ENCODE measurements at places on chromosomes 12 and 14.

GRCh38 chr12:52582486-52582885, 8.8 kb upstream of the KRT74 start:
- DNase-seq = no peak

DNA sequence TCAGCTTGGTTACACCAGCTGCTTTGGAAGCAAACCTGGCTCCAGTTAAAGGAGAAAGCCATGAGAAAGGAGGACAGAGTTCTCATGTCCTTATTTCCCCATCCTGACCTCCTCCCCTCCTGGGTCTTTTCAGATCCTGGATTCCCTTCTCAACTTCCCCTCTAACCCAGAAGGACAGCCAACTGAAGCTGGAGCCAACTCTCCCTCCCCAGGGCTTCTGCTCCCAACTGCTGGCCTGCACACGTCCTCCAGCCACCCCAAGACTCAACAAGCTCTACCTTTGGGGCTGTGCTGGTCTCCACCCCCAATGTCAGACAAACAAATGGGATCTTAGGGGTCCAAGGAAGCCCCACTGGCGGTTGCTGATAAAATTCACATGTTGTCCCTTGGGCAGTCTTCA, 651.1 kb upstream of the TBX3 start:
- DNase-seq = no peak

DNA sequence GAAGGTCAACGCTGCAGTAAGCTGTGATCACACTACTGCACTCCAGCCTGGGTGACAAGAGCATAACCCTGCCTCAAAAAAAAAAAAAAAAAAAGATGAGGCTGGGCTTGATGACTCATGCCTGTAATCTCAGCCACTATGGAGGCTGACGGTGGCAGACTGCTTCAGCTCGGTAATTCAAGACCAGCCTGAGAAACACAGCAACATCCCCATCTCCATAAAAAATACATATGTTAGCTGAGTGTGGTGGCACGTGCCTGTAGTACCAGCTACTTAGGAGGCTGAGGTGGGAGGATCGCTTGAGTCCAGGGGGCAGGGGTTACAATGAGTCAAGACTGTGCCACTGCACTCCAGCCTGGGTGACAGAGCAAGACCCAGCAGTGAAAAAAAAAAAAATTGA, 50.4 kb downstream of the GXYLT1 start:
- DNase-seq = no peak

- DNase-seq = no peak
Observed at GRCh38 chr14:99647411-99647810, 2.5 kb downstream of the HHIPL1 start.

GRCh38 chr12:112716099-112717093, 75.2 kb upstream of the RPH3A start:
- DNase-seq = no peak

DNA sequence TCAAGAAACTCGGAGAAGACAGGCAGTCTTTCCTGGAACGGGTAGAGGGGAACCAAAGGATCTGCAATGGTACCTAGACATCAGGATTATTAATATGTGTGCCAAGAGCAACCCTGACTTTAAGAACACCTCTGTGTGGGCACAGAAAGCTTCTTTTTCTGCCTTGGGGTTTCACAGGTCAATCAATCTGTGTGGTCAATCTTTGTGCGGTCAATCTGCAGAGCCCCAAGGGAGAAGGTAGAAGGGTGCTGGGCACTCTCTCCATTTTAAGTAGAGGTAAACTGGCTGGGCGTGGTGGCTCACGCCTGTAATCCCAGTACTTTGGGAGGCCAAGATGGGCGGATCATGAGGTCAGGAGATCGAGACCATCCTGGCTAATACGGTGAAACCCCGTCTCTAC, 100.7 kb downstream of the ARF6 start:
- no peak for DNase-seq

GRCh38 chr14:64520699-64521098, 16.1 kb downstream of the ZBTB1 start:
- no peak for DNase-seq

GRCh38 chr14:49583629-49584028, 2.6 kb downstream of the RPS29 start:
- DNase-seq = no peak

DNA sequence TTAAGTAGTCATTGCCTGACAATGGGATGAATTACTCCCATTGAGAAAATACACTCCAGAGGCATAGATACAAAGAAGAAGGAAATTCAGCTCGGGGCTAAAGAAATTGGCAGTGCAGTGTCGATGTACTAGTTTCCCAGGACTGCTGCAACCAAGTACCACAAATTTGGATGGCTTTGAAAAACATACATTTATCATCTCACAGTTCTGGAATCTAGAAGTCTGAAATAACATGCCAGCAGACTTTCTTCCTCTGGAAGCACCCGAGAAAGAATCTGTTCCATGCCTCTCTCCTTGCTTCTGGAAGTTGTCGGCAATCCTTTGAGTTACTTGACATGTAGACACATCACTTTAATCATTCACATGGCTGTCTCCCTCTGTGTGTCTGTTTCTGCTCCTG, 101.9 kb downstream of the TMTC3 start:
- DNase-seq = no peak

DNA sequence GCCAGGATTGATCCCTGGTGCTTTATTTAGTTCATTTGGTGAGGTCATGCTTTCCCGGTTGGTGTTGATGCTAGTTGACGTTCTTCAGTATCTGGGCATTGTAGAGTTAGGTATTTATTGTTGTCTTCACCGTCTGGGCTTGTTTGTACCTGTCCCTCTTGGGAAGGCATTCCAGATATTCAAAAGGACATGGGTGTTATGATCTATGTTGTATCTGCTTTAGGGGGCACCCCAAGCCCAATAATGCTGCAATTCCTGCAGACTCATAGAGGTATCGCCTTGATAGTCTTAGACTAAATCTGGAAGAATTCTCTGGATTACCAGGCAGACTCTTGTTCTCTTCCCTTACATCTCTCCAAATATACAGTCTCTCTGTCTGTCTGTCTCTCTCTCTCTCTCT, 42.1 kb downstream of the AK7 start:
- no peak for DNase-seq

- no peak for DNase-seq
Observed at GRCh38 chr12:59365133-59365532, 230.7 kb upstream of the SLC16A7 start.

GRCh38 chr12:97142737-97143410, 235.8 kb downstream of the NEDD1 start:
- no peak for DNase-seq

DNA sequence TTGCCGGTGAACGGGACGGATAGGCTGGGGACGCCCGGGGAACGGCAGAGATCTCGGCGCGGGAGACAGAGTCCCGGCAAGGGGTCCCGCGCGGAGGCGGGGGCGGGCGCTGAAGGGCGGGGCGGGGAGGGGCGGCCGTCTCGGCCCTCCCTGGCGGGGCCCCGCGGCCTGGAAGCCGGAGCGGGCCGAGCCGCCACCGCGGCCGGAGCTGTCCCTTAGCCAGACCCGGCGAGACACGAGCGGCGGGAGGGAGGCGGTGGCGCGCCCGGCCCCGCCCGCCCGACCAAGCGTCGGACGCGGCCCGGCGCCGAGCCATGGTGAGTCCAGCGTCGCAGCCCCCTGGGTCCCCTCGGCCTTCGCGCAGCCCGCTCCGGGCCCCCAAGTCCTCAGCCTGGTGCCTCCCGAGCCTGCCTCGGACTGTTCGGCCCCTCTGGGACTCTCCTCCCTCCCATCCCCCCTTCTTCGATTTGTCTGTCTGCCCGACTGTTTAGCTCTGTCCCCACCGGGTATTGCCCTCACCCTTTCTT, at the start of gene ARHGEF40:
ARHGEF40 (plus strand) TSS at position 222 of the 527 bp plus-strand sequence; CDS start at position 315, 93 bp downstream.
- DNase-seq = no peak

DNA sequence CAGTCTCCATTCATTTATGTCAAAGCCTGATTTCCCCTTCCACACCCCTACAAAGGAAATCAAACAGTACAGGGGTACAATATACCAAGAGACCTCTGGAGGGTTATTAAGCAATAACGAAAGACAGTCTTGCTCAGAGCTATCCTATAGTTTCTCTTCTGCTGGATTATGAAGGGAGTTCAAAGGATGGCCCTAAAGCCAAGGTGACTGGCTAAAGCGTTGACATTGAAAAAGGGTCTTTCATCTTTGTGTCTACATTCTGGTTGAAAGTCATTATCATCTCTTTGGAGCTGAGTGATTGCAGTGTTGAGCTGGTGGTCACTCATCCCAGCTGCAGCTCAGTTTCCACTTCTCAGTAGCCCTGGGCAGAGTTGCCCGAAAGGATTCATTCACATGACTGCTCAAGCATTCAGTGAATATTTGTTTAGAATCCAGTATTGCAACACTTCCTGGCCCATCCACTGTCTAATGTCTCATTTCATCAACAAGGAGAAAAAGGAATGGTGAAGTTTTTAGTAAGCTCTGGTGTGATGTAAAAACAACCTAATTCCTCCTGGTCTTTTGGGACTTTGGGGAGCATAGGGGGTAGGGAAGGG, 19.2 kb upstream of the TBX5 start:
- no peak for DNase-seq

DNA sequence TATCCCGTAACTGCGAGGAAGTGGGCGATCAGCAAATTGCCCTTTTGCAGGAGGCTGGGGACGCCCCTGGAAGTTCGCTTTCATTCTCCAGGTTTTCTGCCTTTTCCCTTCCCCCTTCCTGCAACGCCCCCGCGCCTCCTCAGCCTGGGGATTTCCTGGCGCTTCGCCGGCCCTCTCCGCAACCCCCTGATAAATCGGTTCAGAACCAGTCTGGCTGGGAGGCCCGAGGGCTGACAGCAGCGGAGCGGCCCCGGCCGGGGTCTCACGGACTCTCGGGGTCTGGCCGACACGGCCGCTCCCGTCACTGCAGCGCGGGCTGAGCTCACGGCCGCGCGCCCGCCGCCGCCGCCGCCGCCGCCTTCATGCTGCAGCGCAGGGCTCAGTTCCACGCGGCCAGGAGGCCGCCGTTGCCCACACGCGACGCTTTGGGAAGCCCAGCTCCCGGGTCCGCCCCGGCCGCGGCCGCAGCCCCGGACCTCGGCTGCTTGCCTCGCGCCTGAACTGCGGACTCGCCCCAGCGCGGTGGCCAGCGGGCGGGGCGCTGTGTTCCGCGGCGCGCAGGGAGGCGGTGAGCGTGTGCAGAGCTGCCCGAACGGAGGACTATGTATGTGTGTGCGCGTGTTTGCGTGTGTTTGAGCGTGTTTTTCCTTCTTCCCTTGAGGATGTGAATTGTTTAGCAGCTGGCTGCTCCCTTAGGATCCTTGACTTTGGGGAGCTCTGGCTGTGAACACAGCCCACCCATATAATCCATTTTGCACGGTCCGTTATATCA, at the start of gene LRFN5:
LRFN5 (plus strand) TSS at position 345 of the 772 bp plus-strand sequence.
- DNase-seq = no peak

DNA sequence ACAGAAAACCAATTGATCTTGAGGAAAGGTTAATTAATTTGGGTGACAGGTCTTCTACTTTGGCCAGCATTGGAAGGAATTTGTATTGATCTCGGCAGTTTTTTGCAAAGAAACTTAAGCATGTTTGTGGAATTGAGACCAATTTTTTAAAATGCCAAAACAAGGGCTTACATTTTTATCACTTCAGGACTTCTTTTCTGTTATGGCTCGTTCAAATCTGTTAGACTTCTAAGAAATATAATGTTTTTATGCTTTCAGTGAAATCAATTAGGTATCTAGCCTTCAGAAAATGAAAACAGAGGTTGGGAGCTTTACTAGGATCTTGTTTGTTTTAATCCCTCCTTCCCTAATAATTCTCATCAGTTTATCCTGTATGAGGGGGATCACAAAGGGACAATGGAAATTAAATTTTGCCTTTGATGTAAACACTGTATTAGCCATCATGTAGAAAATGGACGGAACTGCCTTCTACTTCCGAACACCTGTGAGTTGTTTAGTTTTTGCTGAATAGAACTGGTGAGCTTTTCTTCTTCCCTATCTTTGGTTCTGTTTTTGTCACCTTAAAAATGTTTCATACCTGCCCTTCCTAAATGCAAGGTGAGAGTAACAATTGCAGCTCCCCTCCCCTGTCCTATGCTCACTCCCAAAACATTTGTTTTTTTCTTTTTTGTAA, 7.8 kb downstream of the FOXA1 start:
- DNase-seq = no peak

GRCh38 chr14:20343862-20344220, 406 bp downstream of the PARP2 start:
- DNase-seq = no peak

- no peak for DNase-seq
Observed at GRCh38 chr12:121461048-121461447, 61.1 kb downstream of the RNF34 start.

GRCh38 chr12:85872497-85873091, 1.5 kb upstream of the NTS start:
- no peak for DNase-seq

DNA sequence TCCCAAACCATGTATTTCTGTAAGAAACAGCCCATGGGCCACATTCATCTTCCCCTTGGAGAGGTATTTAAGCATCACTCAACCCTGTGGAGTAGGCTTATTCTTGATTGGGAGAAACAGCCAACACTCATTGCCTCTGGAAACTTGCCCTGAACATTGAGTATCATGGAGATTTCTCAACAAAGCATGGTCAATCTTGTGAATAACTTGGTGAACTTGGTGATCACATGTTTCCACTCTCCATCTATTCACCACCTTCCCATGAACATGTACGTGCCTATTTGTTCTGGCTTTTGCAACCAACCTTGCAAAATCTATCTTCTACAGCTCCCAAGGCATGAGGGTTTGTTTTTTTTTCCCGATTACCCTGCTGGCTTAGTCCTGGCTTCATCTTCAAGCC, 163.2 kb downstream of the PAH start:
- DNase-seq = no peak

DNA sequence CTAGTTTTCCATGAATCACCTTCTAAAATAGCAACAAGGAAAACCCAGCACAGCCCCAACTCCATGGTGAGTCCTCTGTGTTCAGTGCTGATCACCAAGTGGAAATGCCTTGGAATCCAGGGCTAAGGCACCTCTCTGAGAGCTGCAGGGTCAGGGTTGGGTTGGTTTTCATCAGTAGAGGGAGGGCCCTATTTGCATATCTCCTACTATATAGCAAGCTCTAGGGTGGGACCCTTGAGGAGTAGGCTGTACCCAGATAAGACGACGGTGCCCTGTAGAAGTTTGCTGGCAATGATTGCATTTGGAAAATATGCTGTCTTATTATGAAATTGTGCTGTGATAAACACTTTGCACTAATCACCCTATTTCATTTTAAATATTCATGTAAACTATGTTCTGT, 1011.8 kb downstream of the TMEM121 start:
- no peak for DNase-seq

DNA sequence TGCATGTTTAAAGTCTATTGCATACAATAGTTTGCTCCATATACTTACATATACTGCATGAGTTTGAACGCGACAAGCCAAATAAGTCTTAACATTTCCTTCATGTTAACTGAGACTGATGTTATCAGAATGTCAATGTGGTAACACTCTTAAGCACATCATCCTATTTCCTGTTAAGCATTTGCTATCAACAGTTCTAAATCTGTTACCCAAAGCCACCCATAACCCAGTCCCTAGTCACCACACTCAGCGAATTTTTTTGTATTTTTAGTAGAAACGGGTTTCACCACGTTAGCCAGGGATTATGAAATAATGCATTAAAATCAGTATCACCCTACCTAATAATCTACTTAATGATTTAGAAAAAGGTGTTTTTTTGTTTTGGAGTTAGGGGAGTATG, 39.4 kb downstream of the HNRNPC start:
- no peak for DNase-seq

GRCh38 chr12:94638521-94638920, 11.8 kb downstream of the TMCC3 start:
- DNase-seq = no peak

Data from stimulated activated CD8-positive, alpha-beta memory T cell treated with anti-CD3 and anti-CD28 coated beads, Interleukin-4, amount 100 ng/mL, for 1 hour (primary cell).